ENCODE measurements at places on chromosomes 4 and X. TPM values are rescaled to one million over a fixed set of nuclear protein-coding genes. Genes with fewer than 3 reads are reported as not detected.

- DNase-seq, result no peak
These were observed 226.5 kb downstream of the FBXO8 start for GRCh38 chr4:174056959-174057358.

DNA sequence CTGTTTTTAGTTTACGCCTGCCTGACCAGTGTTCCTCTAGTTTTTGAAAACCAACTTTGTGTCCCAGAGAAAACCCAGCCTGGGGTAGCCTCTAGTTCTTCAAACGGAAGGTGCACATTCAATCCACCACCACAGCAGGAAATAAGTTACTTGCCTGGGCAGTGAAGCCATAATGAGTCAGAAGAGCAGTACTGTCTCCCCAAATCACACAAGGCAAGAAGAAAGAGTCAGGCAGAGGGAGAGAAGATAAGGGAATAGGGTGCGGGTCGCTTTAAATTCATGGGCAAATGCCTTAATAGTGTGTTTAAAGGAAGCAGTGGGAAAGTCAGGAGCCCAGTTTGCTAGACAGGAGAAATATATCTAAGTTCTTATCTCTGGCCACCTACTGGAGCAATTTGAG, 333.8 kb upstream of the GRIA3 start:
- DNase-seq, result no peak

DNA sequence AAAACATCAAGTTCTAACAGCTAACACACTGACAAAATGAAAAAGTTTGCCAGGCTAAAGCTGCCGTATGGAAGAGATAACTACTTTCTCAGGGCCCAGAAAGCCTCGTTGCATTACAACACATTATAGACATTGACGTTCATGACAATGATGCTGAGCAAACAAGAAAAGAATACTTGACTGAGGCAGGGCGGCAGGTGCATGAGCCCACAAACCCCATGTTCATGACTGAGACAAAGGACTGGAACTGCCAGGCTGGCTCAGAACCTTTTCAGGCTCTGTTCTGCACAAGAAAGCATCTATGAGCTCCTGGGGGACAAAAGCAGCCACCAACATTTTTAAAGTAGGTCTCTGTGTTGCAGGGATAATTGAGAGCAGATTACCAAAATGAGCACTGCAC, 13.6 kb downstream of the TLR6 start:
- DNase-seq, result no peak

- DNase-seq, result no peak
These were observed 14.9 kb downstream of the PKD2 start for GRCh38 chr4:88022289-88022688.

PAPSS1 gene
- 89.3 TPM for polyA plus RNA-seq
